ENCODE measurements at places on chromosomes 12 and 14. TPM values are rescaled to one million over a fixed set of nuclear protein-coding genes. Genes with fewer than 3 reads are reported as not detected.

DNA sequence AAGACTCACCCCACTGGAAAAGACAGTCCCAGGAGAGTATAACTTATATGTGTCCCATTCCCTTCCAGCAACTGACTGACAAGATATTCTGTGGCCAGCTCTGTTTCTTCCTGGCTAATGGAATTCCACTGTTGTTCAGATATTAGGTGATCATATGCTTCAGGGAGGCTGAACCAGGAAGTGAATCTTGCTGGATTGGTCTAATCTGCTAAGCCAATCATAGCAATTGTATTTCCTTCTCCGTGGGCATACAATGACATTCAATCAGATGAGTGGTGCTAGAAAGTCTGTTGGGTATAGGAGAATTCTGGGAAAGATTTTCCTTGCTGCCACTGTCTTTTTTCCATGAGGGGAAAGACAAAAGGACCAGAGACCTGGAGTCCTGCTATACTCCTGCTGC is 12.1 kb downstream of the PYGL start:
- DNase-seq: no peak

TBX3 gene
- total RNA-seq: 16.0 TPM

- no peak for DNase-seq
Observed at GRCh38 chr12:46237371-46238045, 31.3 kb downstream of the SLC38A1 start.

GRCh38 chr14:54451961-54452360 is 10.8 kb upstream of the CNIH1 start:
- no peak for DNase-seq

- peak; percentile 60 for DNase-seq
Observed at GRCh38 chr12:57110104-57111030, 795 bp downstream of the STAT6 start.

DNA sequence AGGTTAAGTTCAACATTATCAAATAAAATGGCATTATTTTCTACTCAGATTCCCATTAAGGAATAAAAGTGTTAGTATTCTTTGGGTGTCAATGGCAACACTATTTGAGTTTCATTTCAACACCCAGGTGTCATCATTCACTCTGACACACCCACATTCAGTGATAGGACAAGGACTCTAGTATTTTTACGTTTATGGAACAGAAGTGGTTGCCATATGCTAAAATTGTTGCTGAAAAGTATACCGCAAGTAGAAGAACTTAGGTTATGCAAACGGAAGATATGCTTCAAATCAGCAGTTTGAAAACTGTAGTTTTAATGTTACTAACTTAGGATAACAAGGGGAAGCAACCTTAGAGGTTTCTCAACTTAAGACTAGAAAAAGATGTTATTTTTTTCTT is 20.0 kb upstream of the SGPP1 start:
- DNase-seq: no peak

SYNE2 gene
- 65.3 TPM for total RNA-seq
